ENCODE measurements at places on chromosomes 13 and 19.
A peak's percentile ranks its signal among the peaks of the same experiment; 100 is the strongest.

DNA sequence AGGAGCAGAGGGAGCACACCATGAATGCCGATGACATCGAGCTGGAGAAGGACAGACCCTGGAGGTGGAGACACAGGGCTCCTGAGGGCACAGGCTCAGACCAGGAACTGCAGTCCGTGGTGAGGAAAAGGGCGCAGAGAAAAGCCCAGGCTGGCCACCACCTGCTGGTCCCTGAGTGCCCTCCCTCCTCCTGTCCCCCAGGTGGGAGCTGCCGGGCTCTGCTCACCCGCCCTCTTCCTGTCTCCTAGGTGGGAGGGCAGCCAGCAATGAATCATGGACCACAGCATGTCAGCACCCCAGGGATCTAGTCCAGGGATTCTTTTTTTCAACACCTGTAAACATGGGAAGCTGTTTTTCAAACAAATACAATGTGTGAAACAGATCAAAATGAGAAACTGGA lies 94.6 kb upstream of the ARHGEF7 start:
- no peak for DNase-seq

- peak; percentile 34 for DNase-seq
Observed at GRCh38 chr13:79393564-79394249, 12.3 kb downstream of the RBM26 start.

GRCh38 chr13:49021953-49022352 lies 46.2 kb downstream of the FNDC3A start:
- DNase-seq, result no peak

DNA sequence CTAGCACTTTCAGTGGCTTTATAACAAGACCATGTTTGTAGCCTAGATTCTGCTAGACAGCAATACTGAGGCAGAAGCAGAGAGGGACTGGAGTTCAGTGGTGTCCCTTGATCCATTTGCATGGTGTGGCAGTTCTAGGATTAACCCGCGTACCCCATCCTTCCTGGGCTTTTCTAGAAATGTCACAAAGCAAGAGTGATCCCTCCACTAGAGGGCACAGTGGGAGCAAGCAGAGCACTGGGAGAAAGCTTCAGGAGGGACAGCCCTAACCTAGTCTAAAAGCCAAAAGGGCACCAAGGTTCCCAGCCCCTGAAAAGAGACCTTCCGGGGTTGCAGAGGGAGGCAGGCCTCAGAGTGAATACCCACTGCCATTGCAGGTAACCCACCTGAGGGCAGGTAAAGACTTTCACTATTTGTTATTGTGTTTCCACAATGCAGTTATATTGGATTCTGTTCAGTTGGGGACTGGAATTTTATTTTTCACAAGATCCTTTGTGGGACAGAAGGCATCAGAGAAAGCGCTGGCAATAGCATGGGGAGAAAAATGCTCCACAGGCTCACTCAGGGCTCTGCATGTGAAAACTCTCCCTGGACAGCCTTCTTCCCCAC lies 170.6 kb downstream of the FLT1 start:
- DNase-seq, result peak; percentile 69

DNA sequence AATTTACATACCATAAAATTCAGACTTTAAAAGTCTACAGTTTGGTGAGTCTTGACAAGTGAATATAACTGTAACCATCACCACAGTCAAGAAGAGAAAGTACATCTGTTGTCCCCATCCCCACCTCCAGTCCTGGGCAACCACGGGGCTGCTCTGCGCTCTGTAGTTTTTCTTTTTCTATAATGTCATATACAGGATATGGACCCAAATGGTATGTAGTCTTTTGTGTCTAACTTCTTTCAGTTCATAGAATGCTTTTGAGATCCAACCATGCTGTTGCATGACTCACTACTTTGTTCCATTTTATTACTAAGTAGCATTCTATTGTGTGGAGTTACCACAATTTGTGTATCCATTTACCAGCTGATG lies 103.9 kb downstream of the DOCK9 start:
- DNase-seq, result no peak

GRCh38 chr13:89916551-89916950 lies 1430.9 kb upstream of the MIR17HG start:
- no peak for DNase-seq

- no peak for DNase-seq
Observed at GRCh38 chr19:35562336-35562735, 1.1 kb downstream of the ATP4A start.

GRCh38 chr13:99265821-99266426 lies 7.7 kb upstream of the GPR18 start:
- peak; percentile 69 for DNase-seq

- peak; percentile 31 for DNase-seq
Observed at GRCh38 chr19:40601134-40601974, at the start of gene LTBP4. TSS of gene LTBP4 (plus strand) at chr19:40601369. CDS start at chr19:40601388, 19 bp downstream.

- DNase-seq, result no peak
Observed at GRCh38 chr13:43567608-43568007, 219.2 kb downstream of the ENOX1 start.

DNA sequence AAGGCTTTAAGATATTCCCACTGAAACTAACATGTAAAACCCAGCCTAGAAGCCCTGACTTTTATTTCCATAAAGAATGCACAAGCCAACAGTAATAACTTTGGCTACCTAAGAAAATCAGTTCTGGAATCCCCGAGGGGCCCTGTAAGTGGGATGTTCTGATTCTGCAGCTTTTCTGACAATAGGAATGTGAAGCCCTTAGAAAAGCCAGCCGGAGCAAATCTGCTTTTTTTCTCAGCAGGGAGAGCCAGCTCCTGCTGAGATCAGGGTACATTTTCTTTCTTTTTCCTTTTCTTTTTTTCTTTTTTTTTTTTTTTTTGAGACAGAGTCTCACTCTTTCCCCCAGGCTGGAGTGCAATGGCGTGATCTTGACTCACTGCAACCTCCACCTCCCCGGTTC lies 8.0 kb upstream of the GARRE1 start:
- no peak for DNase-seq

DNA sequence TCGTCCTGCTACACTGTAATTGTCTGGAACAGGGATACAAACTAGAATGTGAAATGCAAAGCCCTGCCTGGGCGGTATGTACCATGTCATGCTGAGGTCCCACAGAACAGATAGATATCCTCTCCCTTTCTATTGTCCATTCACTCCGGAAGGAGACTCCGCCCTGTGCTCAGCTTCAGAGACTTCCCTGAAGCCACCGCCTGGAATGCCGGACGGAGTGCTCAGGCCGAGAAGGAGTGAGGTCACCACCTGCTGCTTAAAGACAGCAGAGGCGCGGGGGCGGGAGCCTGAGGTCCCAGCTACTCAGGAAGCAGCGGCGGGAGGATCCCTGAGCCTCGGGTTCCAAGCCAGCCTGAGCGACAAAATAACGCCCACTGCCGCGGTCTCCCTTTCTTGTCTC lies 890 bp upstream of the ZNF611 start:
- DNase-seq, result no peak

GRCh38 chr19:7366701-7367420 lies 18.1 kb downstream of the ARHGEF18 start:
- DNase-seq, result peak; percentile 69

GRCh38 chr19:5030136-5030820 lies 61.4 kb downstream of the KDM4B start:
- no peak for DNase-seq

DNA sequence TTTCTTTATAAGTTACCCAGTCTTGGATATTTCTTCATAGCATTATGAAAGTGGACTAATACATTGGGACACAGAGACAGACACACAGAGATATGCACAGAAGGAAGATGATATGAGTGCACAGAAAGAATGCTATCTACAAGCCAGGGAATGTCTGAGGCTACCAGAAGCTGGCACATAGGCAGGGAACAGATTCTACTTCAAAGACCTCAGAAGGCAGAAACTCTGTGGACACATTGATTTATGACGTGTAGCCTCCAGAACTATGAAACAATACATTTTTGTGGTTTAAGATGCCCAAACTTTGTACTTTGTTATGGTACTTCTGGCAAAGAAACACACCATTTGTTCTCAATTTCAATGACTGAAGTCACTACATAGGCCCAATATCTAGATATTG lies 556.7 kb downstream of the PCDH9 start:
- DNase-seq, result no peak

- DNase-seq, result no peak
Observed at GRCh38 chr19:5850743-5851293, 431 bp downstream of the FUT3 start.

- no peak for DNase-seq
Observed at GRCh38 chr19:51018745-51019543, 565 bp downstream of the KLK10 start.

GRCh38 chr13:41639237-41639904 lies 182.0 kb downstream of the RGCC start:
- DNase-seq, result no peak

GRCh38 chr19:17074634-17075034 lies 618 bp downstream of the HAUS8 start:
- no peak for DNase-seq

DNA sequence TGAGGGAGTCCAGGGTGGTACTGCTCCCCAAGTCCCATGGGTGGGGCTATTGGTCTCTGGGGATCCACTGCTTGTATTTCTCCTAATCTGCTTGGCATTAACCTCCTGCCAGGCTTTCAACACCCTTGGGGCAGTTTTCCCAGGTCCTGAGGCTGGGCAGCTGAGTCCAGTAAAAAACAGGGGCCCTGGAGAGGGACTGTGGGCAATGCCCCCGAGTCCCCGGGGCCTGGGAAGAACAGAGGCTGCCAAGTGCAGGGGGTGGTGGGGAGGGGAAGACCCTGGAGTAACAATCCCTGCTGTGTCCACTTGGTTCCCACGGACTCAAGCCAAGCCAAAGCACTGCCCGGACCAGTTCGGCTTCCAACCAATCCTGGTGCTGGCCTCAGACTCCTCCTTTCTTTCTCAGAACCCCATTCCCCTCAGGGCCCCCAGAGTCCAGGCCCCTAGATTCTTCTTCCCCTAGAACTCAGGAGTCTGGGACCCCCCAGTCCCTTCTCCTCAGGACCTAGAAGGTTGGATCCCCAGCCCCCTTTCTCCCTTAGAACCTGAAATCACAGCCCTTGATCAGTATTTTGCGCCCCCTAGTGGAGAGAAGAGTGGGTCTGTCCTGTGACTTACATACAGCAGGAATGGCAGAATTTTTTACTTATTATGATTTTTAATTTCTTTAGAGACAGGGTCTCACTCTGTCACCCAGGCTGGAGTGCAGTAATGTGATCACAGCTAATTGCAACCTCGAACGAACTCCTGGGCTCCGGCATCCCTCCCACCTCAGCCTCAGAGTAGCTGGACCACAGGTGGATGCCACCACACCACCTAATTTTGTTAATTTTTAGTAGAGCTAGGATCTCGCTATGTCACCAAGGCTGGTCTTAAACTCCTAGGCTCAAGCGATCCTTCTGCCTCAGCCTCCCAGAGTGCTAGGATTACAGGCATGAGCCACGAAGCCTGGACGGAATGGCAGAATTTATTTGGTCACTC lies 3.7 kb upstream of the CLPTM1 start:
- DNase-seq, result peak; percentile 82

- DNase-seq, result peak; percentile 25
Observed at GRCh38 chr13:114109641-114110041, 22.8 kb downstream of the RASA3 start.

DNA sequence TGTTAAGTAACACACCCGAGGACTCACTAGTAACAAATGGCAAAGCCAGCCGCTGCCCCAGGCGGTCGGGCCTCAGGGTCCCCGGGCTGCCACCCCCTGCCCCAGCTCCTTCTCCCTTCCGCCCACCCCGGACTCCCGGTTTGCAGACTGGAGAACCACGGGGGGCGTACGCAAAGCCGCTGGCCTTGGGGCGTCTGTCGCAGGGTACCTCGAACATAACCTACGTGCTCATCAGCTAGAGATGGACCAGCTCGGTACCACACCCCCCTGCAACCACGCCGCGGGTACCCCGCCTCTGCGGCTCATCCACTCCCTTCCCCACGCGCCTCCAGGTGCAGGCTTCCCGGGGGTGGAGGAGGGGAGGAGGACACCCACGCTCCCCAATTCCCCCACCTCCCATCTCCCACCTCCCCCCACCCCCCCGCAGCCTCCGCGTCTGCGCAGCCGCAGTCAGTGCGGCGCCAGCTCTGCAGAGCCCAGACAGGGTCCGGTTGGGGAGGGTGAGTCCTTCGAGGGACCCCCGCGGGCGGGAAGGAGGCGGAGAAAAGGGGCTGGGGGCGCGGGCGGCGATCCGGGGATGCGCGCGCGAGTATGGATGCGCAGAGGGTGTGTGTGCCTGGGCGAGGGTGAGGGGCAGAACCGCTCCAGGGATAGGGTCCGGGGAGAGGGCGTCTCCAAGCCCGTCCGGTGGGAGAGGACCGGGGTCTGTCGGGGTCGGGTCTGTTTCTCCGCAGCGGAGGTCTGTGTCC lies at the start of gene SMIM17:
TSS of gene SMIM17 (plus strand) at position 449 of the 749 bp plus-strand sequence. CDS start 2,509 bp downstream, outside the sequence.
- no peak for DNase-seq

GRCh38 chr19:38809592-38810252 lies 3.0 kb downstream of the LGALS4 start:
- DNase-seq, result no peak

GRCh38 chr13:61142506-61142905 lies 273.1 kb downstream of the PCDH20 start:
- no peak for DNase-seq

- DNase-seq, result no peak
Observed at GRCh38 chr13:93217721-93218261, 8.8 kb upstream of the GPC6 start.

Measured in activated CD4-positive, alpha-beta T cell treated with anti-CD3 and anti-CD28 coated beads, Interleukin-10, Interleukin-2, amounts not matched to agents 100 ng/mL and 50 ng/mL, durations not matched to agents 16 hours and 8 hours (primary cell).